Vein endothelial cell (primary cell): ENCODE measurements at places on chromosomes 2 and 18. TPM values are rescaled to one million over a fixed set of nuclear protein-coding genes. Genes with fewer than 3 reads are reported as not detected.

The ROCK1 gene
- total RNA-seq: 38.2 and 39.2 TPM in 2 replicates

The RGPD3 gene
- 0.33 and 0.38 TPM in 2 replicates for total RNA-seq

The PAX3 gene
- not detected in 2 replicates for total RNA-seq

The TMEM37 gene
- total RNA-seq: 0.19 and 0.33 TPM in 2 replicates

The TSPYL6 gene
- total RNA-seq: 0.10 TPM in 1 of 2 replicates, not detected in the other

The CMPK2 gene
- total RNA-seq: 2.6 and 2.7 TPM in 2 replicates

The IL18R1 gene
- total RNA-seq: 1.6 and 3.4 TPM in 2 replicates

The CPO gene
- 0.19 TPM in 1 of 2 replicates, not detected in the other for total RNA-seq

The USP34 gene
- total RNA-seq: 102 and 117 TPM in 2 replicates

The SLC38A11 gene
- total RNA-seq: not detected in 2 replicates
